ENCODE measurements at places on chromosomes 5 and 9. TPM values are rescaled to one million over a fixed set of nuclear protein-coding genes. Genes with fewer than 3 reads are reported as not detected.

The CLTA gene
- 215 TPM for total RNA-seq

DNA sequence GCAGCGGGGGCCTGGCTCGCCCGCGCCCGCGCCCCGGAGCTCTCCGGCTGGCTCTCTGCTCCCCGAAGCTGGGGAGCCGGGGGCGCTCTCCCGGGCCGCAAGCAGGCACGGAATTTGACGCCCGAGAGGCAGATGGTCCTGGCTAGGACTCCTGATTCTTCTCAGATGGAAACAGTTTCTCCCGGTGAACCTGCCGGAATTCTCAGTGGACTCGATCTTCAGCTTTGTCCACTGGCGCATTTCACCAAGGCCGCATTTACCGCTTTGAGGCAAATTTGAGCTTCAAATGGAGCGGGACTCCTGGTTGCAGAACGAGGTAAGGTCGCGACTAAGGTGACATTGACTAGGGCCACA is 305.7 kb upstream of the KCNN2 start:
- no peak for DNase-seq

DNA sequence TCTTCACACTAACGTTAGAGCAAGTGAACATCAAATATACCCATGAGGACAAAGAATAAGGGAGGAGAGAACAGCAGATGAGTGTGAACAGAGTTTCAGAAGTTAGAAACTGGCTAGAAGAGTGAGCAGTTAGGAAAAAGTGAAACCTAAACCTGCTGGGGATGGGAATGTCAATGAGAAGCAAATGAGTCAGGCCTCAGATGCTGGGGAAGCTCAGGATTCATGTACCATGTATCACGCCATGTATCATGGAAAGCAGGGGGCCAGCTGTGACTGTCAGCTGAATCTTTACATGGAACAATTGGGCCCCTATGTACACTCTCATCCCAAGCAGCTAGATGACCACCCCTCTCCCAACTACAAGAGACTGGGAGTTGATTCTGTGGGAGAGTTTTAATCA is 16.2 kb downstream of the GDF9 start:
- no peak for DNase-seq

The FOXD4 gene
- 0.22 TPM for total RNA-seq

DNA sequence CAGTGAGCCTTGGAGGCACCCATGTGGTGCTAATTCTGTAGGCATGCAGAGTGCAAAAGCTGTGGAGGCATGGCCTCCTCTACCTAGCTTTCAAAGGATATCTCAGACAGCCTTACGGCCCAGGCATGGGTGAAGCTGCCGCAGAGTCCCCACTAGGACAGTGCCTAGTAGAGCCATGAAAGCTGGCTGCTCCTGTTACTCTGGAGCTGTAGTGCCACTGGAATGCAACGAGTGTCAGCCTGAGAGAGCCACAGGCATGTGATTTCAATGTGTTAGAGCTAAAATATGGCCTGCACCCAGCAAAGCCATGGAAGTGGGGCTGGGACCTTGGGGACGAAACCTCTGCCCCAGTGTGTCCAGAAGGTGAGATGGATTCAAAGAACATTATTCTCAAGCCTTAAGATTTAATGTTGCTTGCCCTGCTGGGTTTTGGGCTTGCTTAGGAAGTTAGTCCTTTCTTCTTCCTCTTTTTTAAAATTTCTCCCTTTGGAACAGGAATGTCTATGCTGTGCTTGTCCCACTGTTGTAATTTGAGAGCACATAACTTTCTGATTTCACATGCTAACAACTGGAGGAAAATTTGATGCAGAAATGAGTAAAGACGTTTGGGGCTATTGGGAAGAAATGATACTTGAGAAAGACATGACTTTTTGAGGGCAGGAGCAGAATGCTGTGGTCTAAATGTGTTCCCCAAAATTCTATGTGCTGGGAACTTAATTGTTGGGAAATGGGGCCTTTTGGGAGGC is 298.4 kb downstream of the PSAT1 start:
- no peak for DNase-seq

DNA sequence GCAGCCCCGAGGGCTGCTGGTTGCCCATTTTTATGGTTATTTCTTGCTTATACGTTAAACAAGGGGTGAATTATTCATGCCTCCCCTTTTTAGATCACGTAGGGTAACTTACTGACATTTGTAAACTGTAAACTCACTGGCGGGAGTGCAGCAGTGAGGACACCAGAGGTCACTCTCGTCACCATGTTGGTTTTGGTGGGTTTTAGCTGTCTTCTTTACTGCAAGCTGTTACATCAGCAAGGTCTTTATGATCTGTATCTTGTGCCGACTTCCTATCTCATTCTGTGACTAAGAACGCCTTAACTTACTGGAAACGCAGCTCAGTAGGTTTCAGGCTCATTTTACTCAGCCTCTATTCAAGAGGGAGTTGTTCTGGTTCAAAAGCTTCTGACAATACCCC is 155.0 kb upstream of the PRDM9 start:
- DNase-seq: no peak

The RNF208 gene
- total RNA-seq: 2.4 TPM

DNA sequence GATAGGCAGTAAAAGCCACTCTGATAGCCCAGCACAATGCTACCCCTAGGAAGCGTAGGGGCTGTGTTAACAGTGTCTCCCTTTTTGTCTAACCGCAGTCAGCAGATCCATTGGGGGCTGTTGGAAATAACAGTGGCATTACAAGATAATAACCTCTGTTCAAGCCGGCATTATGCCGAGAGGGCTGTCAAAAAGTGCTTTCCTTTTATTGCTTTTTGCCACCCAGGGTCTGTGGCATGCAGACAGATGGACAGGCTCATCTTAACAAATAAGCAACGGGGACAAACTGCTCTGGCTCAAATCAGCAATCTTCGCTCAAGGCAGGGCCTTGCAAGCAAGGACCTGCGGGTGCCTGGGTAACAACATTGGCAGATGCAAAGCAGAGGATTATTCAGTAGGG is 123.3 kb downstream of the TLR4 start:
- DNase-seq: no peak

GRCh38 chr5:150142185-150142958 is 13.3 kb downstream of the PDGFRB start:
- no peak for DNase-seq

DNA sequence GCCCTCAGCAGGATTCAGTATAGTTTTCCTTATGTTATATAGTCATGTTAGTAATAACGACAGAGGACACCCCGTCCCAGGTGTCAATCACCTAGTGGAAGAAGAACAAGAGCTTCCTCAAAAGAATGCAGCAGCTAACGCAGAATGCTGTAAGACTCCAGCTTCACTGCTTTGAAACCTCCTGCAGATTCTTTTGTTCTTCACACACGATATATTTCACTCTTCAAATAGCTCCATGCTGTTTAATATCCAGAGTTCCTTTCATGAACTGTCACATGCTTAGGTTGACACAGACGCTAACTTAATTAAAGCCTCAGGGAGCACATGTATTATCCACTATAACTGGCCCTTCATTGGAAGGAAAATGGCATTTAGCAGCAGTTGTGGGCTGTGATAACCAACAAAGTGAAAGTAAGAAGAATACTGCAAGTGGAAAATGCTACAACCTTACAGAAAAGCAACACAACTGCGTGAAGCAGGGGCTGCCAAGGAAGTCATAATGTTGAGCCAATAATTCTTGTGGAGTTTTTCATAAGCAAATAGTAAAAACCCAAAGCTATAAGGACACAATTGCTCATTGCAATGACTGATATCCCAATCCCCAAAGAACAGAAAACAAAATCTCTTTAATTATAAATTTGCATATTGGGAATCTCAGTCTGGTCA is 387.5 kb downstream of the PLK2 start:
- DNase-seq: no peak

DNA sequence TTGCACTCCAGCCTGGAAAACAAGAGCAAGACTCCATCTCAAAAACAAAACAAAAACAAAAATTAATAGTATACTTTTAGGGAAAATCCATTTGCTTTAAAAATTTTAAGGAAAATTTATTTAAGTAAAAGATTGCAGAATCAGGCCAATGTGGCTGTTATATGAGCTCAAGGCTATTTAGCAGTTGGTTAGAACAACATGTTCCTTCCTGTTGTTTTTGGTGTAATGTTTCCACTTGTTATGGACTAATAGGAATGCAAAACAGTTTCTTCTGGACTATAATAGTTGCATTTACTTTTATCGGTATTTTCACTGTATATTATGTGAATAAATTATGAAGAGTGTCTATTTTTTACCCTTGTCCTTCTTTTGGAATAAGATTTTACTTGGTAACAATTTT is 3.0 kb upstream of the CDC42SE2 start:
- DNase-seq: no peak

Data from esophagus squamous epithelium (tissue), 5 donors.